Left lobe of liver (tissue), 2 donors: ENCODE measurements at places on chromosomes 4 and X.

DNA sequence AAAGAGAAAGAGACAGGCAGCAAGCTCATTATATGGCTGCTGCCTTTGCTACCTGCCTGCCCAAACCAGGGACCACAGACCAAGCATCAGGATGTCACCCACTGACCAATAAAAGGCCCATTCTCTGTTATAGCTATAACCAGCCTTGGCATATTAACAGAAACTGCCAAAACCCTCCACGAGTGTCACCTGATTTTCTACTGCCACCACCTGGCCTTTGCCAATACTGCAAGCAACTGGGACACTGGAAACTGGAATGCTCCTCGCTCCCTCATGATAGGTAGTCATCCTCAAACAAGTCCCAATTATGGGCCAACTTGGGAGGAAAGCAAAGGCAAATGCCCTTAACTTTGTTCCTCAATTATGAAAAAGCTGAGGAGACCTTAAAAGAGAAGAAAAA, 76.0 kb downstream of the SPIN4 start:
- peak; percentile 43 for DNase-seq

DNA sequence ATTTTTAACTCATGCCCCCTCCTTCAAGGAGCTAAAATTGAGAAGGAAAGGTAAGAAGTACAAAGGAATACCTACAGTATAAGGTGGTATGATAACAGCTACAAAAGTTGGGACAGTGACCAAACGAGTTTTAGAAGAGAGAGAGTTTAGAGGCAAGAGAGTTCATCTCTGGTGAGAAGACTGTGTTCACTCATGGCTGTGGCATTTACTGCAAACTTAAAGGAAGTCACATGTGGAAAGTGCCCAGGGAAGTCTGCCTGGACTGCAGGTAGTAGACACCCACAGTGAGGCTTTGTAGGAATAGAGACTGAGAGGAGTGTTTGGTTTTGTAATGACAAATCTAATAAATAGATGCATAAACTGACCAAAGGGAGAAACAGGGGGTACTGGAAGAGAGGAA, 493.5 kb downstream of the IL15 start:
- DNase-seq, result no peak

DNA sequence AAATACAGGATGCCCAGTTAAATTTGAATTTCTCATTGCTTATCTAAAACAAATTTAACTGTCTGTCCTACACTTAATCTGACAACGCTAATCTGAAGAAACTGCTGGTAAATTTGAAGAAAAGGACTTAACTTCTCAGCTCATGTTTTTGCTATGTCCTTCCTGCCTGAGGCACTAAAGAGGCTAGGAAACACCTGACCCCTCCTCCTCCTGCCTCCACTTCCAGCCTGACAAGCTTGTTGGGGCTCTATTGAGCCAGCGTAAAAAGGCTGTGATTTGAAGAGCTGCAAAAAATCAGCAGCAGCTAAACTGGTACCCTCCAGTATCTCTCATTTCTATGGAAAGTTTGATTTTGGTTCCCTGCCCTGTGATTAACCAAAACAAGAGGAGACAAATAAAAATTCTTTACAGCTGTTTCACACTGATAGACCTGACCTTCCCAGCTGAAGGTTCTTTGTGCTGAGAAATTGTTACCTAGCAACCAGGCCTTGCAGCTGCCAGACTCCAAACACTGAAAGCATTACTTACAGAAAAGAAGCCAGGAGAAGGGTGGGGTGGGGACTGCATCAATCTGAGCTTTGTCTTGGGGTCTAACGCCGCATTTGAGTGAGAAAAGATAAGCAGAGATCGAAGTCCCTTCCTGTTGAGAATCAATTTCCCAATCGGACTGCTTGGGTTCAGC, 35.0 kb downstream of the DCX start:
- DNase-seq, result no peak

DNA sequence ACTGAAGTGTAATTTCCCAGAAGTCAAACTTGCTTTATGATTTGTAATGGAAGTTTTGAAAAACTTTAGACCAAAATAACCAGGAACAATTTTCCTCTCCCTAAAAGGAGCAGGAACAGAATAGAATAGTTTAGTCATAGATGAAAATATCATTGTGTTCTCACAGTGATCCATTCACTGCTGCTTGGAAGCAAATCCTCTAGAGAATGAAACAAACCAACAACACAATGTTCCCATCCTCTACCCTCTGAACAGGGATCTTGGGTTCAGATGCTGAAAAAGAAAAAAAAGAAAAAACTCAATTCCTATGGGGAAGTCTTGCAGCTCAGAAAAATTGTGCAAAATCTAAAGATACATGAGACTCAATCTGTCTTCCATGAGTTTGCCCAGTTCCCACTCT, 12.2 kb downstream of the DSPP start:
- no peak for DNase-seq

DNA sequence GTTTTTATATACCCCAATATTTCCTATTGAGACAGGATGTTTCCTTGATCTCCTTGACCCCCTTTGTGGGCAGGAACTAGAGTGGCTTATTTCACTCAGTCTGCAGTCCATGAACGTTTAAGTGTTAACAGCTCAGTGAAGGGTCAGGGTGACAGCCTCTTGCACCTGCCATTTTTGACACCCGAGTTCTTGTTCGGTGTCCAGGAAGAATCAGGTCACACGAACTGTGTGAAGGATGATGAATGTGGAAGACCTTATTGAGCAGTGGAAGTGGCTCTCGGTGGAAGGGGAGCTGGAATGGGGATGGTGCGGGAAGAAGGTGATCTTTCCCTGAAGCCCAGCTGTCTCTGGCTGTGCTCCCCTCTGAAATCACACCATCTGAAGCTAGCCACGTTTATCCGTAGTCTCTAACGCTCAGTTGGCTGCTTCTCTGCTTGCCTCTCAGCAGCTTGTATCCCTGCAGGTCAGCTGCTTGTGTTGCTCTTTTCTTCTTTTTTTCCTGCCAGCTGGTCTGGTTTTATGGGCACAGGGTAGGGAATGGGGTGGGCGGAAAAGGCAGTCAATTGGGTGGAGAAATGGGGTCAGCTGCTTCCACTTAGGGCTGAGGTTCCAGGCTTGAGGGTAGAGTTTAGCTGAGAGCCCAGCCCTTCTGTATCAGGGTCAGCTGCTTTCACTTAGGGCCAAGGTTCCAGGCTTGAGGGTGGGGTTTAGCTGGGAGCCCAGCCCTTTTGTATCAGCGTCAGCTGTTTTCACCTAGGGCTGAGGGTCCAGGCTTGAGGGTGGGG, 29.0 kb upstream of the CCNG2 start:
- DNase-seq, result no peak

DNA sequence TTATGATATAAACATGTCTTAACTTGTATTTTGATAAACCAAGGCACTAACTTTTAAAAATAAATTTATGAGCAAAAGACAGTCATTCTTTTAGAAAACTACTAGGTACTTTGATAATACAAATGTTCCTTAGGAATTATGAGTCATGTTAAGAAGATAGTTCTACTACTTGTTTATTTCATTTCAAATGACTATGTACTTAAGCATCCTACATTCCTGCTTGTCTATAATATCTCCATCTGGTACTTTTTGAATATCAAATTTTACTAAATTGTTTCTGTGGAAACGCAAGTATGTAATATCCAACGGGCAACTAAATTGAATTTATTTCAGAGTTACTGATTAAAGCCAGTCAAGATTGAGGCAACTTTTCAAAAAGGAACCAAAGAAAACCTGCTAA, 61.8 kb downstream of the CAMK2D start:
- no peak for DNase-seq

- DNase-seq, result no peak
Observed at GRCh38 chr4:163540977-163541376, 46.5 kb downstream of the TMA16 start.

DNA sequence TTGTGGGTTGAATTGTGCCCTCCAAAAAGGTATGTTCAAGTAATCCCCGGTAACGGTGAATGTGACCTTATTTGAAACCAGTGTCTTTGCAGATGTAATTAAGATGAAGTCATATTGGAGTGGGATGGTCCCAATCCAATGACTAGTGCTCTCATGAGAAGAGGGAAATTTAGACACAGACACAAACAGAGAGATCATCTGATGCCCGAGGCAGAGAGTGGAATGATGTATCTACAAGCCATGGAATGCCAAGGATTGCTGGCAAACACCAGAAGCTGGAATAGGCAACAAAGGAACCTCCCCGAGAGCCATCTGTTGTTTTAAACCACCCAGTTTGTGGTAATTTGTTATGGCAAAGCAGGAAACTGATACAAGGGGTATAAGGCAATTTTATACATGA, 35.1 kb downstream of the RPS6KA3 start:
- no peak for DNase-seq
